ENCODE measurements at places on chromosomes 6 and 20.

DNA sequence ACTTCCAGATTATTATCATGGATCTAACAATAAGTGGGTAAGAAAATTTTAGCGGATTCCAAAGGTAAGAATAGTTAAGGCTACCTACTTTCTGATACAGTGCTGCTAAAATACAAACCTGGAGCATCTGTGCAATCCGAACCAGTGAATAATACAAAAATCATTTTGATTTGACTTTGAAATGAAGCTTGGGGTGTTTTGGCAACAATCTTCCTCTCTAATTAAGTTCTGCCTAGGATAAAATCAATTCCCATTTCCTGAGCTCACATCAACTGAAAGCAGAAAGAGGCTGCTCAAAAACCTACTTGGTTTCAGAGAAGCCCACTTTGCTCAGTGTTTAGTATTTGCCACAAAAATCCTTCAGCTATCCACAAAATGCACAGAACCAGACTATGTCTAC, 18.7 kb upstream of the SH3BGRL2 start:
- no peak for DNase-seq

DNA sequence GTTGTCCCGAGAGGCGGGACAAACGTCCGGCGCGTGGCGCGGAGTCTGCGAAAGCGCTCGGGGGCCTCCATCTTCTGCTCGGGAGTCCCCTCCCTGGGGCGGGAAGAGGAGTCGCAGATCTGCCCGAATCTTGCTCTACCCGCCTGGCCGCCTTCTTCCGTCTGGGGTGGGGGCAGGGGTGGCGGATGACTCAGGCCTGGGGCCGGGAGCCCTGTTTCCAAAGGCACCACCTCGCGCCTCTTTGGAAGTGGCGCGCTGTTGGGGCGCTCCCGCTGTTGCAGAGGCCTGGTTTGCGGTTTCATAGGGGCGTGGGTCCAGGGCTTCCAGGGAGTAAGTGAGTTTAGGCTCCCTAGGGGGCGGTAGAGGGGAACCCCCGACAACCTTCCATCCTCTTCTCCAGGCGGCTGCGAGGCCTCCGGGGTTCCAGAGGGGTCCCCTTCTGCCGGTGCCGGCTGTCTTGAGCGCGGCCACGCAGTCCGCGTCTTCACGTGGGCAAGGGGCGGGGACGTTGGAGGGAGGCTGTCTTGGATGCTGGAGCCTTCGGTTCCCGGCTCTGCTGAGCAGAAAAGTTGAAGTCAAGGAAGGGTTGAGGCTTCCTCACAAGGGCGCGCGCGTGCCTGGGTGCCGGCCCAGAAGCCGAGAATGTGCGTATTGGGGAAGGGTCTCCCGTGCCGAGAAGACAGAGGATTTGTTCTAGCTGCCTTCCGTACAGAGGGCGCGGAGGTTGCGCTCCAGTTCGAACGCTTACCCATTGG, 2.6 kb upstream of the TFAP2C start:
- DNase-seq, result peak; percentile 17

GRCh38 chr6:61640463-61640862, 645.6 kb downstream of the KHDRBS2 start:
- no peak for DNase-seq

DNA sequence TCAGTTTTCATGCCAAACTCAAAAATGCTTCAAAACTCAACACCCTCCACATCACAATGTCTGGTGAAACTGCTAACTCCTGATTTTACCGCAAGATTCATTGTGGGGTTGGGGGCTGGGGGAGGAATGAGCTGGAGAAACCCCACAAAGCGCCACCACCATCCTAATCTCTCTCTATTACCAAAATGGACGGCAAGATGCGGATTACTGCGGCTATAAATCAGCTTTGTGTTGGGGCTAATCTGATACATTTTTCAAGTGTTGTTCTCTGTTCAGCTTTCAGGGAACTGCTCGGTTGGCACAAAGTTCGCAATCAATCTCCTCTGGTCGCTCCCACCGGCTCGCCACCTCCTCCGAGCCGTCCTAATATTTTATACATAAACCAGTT, 83.7 kb downstream of the TMEM242 start:
- DNase-seq, result no peak

- DNase-seq, result no peak
Observed at GRCh38 chr6:4723383-4723782, 52.8 kb upstream of the CDYL start.

- DNase-seq, result no peak
Observed at GRCh38 chr6:7916959-7917358, 6.4 kb upstream of the TXNDC5 start.

DNA sequence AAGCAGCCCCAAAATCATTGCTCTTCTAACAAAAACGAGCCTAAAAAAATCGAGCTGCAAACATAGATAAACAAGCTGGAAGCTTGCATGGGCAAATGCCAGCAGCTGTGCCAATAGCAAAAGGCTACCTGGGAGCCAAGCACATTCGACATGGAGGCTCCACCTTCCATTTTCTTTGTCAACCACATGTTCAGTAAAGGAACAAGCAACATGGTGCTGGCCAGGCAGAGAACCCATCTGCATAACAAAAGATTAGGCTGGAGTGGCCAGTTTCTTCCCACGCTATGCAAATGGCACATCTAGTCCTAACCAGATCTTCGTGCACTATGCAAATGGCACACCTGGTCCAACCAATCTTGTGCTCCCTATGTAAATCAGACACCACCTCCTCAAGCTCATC, 110.5 kb downstream of the KIF16B start:
- no peak for DNase-seq

DNA sequence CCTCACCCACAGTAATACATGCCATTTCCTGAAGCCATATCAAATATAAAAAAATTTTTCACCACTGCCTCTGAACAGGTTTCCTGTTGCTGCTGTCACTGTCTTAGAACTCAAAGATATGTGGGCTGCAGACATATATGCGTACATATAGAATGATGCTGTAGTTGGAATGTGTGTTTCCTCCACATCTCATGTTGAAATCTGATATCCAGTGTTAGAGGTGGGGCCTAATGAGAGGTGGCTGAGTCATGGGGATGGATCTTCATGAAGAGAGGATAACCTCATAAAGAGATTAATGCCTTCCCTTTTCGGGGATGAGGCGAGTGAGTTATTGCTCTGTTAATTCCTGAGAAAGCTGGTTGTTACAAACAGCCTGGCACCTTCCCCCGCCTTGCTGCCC, 7.7 kb upstream of the SCP2D1 start:
- DNase-seq, result no peak

GRCh38 chr6:139109558-139109957, 25.3 kb upstream of the HECA start:
- DNase-seq, result peak; percentile 29

GRCh38 chr6:52392944-52393343, 27.2 kb upstream of the EFHC1 start:
- DNase-seq, result peak; percentile 67

GRCh38 chr6:42259841-42260395, 42.3 kb upstream of the MRPS10 start:
- no peak for DNase-seq

- no peak for DNase-seq
Observed at GRCh38 chr20:51195419-51195901, 172.6 kb upstream of the KCNG1 start.

DNA sequence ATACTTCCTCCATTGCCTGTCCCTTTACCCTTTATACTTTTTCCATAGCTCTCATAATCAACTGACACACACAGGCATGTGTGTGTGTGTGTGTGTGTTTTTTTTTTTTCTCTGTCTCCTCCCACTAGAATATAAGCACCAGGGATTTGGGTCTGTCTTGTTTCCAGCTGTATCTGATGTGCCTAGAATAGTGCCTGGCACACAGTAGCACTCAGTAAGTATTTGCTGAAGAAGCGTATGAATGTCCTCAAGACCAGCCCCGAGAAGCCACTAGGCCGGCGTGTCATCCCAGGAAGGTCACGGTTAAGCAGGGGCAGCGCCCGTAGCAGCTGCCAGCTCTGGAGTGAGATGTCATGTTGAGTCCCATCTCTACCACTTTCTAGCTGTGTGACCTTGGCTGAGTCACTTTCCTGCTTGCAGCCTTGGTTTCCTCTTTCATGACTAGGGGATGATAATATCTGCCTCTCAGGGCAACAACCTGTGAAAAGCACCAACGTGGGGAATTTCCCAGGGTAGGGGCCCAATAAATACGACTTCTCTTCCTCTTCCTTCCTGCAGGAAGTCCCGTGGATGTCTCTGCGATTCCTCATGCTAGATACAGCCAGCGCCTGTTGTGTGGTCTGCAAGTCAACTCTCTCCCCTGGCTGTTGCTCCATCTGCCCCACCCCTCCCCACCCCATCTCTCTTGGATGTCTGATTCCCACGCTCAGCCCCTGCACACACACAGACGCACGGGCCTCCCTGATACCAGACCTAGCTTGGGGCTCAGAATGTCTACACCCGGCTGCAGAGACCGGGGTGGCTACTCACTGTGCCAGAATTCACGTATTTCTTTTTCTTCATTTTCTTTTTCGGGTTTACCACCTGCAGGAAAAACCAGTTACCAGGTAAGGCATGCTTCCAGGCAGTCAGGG, 58.1 kb downstream of the RAB44 start:
- peak; percentile 95 for DNase-seq

DNA sequence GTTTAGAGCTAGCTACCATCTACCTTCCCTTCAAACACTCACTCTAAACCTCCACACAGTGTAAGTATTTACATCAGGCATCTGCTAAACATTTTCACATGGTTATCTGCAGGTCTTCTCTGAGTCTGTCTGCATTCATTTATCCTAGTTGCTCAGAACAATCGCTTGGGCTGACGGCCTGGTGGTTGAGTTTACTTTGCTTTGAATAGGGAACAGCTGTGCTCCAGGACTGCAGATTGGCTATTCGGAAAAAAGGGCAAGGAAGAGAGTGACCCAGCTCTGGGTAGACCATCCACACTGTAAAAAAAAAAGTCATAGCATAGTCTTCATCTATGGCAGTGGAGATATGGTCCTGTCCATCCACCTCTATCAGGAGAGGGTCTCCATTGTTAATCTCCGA, 115.3 kb upstream of the ESR1 start:
- DNase-seq, result no peak

- DNase-seq, result no peak
Observed at GRCh38 chr20:62970307-62971210, 18.1 kb downstream of the SLC17A9 start.

DNA sequence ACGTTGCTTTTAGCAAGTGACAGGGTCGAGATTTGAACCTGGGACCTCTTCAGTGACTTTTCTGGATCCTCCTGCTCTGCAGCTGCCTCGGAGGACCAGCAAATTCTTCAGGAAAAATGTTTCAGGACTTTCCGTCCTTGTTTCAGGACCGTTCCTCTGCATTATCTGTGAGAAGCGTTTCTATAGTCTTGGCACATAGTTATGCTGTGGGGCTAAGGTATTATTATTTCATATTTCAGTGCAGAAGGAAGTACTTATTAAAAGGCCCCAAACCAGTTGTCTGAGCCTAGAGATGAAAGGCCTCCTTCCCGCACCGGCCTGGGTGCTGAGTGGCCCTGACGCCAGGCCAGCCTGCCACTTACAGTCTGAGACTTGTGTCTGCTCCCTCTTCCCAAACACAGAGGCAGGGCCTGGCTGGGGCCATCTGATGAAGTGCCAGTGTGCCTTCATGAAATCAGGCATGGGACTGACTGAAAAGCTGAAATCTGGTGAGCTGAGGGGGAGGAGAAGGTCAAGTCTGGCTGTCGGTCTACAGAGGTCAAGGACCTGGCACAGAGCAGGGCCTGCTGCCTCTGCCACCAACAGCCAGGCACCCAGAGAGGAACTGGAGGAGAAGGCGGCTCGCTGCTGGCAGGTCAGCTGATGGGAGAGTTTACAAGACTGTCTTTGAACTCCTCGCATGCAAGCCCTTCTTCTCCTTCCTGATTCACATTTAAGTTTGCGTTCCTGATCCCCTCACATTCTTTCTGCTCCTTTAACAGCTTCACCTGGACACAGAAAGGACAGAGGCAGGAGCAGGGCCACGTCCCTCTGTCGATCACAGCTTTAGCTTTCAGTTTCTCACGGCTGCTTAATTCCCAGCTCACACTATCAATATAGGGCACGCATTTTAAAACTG, 8.9 kb upstream of the QKI start:
- DNase-seq, result no peak

DNA sequence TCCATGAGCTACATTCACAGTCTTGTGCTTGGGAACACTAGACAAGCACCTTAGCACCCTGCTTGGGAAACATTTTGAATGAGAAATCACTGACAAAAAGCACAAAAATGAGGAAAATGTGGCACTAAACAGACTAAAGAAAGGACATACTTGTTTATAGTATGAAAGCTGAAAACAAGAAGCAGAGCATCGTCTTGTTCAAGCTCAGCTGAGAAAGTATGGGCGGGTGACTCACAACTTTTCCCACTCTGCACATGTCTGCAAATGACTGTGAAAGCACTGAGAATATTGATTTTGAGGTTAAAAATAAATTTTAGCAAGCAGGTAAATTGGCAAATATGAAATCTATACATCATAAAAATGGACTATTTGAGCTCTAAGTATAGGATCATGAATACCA, 725.3 kb downstream of the COL12A1 start:
- no peak for DNase-seq

DNA sequence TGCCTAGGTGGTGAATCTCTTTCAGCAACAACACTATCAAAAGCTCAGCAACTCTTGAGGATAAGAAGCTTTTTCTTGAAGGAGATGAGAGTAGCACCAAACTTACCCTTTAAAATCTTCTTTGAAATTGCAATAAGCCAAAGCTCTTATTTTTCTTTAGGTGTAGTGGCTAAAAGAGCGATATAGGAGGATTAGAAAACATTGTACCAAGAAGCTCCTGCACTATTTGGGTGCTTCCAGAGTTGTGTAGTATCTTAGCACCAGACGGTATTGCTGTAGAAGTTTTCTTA, 1.2 kb downstream of the FUT9 start:
- no peak for DNase-seq

- no peak for DNase-seq
Observed at GRCh38 chr20:59835057-59835447, 98.4 kb downstream of the SYCP2 start.

- DNase-seq, result no peak
Observed at GRCh38 chr20:13200767-13201500, 20.1 kb upstream of the ISM1 start.

DNA sequence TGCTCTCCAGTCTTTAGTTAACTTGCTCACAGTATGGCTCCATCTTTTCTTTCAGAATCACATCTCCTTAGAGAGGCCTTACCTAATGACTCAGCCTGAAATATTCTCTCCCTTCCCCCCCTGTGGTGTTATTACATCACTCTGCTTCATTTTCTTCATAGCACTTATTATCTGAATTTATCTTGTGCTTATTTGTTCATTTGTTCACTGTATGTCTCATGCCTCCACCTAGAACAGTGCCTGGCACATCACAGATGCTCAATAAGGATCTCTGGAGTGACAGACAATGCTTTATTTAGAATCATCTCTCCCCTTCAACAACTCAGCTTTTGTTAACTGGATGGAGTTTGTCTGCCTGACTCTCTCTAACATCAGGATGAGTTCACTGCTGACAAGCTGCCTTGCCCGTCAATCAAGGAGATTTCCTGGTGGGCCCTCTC, 96.6 kb upstream of the MAN1A1 start:
- peak; percentile 45 for DNase-seq

DNA sequence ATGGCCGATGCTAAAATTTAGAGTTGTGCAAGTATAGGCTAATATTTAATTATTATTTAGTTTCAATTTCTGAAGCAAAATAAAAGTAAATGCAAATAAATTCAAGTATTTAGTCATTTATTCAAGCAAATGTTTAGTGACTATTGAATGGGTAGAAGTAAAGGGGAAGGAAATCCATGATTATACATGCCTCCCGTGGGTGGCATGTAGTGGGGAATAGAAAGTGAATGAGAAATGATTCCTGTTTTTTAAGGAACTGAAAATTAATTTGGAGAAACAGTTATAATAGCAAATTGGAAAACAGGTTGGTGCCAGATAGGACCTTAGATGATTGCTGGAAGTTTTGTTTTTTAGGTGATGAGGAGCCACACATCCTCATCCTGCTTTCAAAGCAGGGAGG, 35.4 kb downstream of the FAM229B start:
- DNase-seq, result no peak

- DNase-seq, result no peak
Observed at GRCh38 chr6:89313006-89313405, 2.1 kb downstream of the GABRR2 start.
